ENCODE measurements at places on chromosomes 16 and 17.

GRCh38 chr16:88750854-88751253 lies 34.2 kb downstream of the PIEZO1 start:
- no peak for DNase-seq

DNA sequence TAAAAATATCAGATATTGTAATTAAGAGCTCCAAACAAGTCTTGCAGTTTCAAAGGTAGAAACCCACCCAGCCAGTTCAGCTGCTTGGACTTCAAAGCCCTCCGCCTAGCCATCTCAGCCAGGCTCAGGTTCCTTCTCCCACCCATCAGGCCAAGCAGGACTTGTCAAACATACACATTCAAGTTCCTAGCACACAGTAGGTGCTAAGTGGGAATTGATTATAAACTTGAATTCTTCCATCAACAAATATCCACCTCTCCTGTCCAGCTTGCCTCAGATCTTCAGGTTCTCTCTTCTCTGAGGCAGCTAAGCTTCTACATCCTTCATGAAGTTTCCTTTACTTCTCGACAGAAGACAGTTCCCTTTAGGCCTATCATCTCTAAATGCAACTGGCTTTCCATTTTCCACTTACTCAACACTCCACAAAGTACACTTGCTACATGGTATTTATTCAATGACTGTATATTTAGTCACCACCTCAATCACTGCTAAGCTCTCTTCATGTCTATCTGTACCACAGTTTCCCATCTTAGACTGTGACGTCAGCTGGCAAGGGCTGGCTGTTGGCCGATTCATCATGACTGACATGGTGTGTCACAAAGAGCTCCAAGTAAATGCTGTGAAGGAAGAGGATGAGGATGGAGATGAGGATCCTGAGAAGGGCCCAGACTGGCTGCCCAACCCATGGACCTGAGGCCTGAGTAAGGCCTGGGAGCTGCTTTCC lies 13.3 kb upstream of the COG7 start:
- DNase-seq: no peak

GRCh38 chr16:79532785-79533184 lies 67.8 kb downstream of the MAF start:
- DNase-seq: no peak

GRCh38 chr17:72613396-72613795 lies 479.1 kb downstream of the SLC39A11 start:
- no peak for DNase-seq

All from CD8-positive, alpha-beta T cell (primary cell).